ENCODE measurements at places on chromosomes 5 and 9. TPM values are rescaled to one million over a fixed set of nuclear protein-coding genes. Genes with fewer than 3 reads are reported as not detected.

DNA sequence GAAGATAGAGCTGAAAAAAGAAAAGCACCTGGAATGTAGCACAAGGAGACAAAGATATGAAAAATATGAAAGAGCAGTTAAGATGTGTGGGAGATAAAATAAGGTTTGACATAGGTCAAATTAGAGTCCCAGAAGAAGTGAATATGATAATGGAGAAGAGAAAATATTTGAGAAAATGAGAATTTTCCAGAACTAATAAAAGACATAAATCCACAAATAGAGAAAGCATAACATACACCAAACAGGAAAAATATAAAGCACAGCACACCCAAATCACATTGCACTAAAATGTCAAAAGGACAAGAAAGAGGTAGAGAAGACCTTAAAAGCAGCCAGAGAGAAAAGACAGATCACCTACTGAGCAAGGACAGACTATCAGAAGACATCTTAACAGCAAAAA, 43.4 kb downstream of the IPPK start:
- no peak for DNase-seq

GRCh38 chr9:120892748-120893610, 16.0 kb upstream of the PHF19 start:
- no peak for DNase-seq

Gene HMCN2
- 20.7 TPM for total RNA-seq

GRCh38 chr9:128254362-128254761, 21.4 kb downstream of the GOLGA2 start:
- no peak for DNase-seq

GRCh38 chr5:175501759-175502158, 23.4 kb downstream of the SFXN1 start:
- no peak for DNase-seq

- DNase-seq = no peak
Observed at GRCh38 chr9:78927099-78927940, 630.4 kb downstream of the PSAT1 start.

Gene TOR4A
- total RNA-seq = 1.7 TPM

- no peak for DNase-seq
Observed at GRCh38 chr5:6013506-6013905, 364.8 kb downstream of the MED10 start.

DNA sequence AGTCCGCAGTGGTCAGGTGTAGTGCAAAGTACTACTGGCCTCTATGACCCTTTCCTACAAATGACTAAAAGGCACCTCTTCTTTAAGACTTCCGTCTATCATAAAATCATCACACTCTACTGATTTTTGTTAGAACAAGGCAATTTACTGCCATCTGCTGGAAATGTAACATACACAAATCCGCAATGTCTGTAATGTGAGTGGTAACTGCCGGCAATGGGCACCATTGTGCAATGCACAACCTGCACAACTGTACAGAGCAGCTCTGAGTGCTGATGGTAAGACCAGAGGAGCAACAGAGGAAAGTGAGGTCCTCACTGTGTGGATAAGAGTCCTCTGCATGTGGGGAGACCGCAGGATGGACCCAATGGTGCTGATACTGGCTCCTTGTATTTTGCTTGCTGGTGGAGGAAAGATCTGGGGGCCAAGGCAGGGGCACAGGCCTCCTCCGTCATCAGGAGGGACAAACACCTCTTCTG, 103.7 kb downstream of the ATPSCKMT start:
- DNase-seq = no peak

GRCh38 chr5:13987843-13988464, 43.5 kb upstream of the DNAH5 start:
- DNase-seq = peak; percentile 21

- no peak for DNase-seq
Observed at GRCh38 chr9:20331095-20331685, 291.1 kb downstream of the MLLT3 start.

GRCh38 chr9:126638571-126639132, 24.9 kb downstream of the LMX1B start:
- no peak for DNase-seq

Gene RPP25L
- total RNA-seq = 10.4 TPM

- DNase-seq = no peak
Observed at GRCh38 chr5:144864118-144864517, 693.4 kb downstream of the KCTD16 start.

Gene SPATA31E1
- total RNA-seq = not detected

All from skin of body (tissue), 3 donors.